ENCODE measurements at places on chromosomes 5 and 9.

DNA sequence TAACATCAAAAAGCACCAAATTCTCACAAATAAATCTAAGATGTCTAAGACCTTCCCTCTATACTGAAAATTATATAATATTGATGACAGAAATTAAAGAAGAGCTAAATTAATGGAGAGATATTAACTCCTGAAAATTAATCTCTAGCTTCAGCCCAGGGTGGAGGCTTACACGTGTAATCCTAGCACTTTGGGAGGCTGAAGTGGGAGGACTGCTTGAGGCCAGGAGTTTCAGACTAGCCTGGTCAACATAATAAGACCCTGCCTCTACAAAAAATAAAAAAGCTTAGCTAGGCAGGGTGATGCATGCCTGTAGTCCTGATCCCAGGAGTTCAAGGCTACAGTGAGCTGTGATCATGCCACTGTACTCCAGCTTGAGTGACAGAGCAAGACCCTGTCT is 39.6 kb upstream of the ANKRD34B start:
- no peak for DNase-seq

- DNase-seq: peak; percentile 88
These were observed at the start of gene IQGAP2 for GRCh38 chr5:76402886-76403765. TSS of gene IQGAP2 (plus strand) at chr5:76403285. CDS start at chr5:76403546, 261 bp downstream.

DNA sequence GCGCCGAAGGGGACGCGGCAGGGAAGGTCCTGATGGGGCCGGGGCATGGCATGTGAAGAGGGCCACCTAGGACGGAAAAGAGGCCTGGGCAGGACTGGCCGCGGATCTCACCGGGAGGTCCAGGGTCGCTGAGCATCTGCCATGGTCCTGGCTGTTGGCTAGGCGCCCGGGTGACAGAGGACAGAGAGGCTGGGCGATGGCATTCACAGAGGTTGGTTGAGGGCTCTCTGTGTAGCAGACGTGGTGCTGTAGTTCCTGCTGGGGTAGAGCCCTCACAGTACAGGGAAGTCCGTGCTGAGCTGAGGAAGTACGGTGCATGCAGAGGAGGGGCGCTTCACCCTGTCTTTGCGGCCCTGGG is 427 bp downstream of the PCYOX1L start:
- no peak for DNase-seq

DNA sequence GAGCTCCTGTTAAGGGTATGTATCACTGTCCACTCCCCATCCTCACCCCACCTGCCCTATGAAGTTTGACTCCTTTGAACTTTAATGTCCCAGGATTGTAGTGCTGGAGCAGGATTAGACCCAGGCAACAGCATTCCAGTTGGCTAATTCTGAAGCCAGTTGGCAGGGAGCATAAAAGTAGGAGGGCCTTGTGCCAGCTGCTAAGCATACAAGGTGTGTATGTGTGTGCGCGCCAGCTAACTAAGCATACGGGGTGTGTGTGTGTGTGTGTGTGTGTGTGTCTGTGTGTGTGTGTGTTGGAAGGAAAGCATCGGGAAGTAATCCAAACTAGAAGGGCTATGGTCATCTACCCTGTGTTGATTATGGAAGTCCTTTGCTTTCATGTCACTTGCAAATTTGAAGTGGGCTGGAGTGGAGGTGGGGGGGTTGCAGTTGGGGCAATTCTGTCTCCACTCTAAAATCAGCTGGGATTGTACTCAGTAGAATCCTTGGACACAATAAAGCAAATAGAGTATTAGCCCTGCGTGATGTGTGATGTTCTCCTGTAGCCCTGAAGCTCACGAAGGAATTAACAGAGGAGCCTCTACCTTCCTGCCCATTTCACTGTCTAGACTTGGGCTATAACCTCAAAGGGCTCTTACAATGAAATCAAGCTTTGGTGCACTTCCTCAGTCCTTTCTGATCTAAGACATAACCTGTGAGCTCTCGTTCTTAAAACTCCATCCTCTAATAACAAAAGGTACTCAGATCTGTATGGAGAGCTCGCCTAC is 26.9 kb downstream of the HMGCR start:
- no peak for DNase-seq

Data from D721Med (cell line).